RPMI7951 (cell line): ENCODE measurements at places on chromosomes 12 and 14.

GRCh38 chr12:120357104-120357503, 11.9 kb downstream of the MSI1 start:
- DNase-seq: no peak

GRCh38 chr12:45315462-45315861, 99.6 kb downstream of the ANO6 start:
- DNase-seq: no peak

DNA sequence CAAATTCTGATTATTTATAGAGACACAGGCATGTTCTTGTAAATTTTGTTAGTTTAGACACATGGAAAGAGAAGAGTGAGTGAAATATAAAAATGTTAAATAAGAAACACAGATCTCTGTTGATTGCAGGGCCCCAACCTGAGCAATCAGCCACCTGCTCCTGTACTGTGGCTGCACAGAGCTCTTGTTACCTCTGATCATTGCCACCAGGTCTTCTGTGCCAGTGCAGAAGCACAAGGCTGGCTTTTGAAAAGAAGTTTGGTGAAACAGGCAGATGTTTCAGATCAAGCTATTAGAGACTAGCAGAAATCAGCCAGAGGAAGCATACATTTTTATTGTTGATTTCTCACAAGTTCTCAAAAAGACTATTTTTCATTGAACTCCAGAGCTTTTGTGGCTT, 434.1 kb upstream of the OR4E1 start:
- no peak for DNase-seq

DNA sequence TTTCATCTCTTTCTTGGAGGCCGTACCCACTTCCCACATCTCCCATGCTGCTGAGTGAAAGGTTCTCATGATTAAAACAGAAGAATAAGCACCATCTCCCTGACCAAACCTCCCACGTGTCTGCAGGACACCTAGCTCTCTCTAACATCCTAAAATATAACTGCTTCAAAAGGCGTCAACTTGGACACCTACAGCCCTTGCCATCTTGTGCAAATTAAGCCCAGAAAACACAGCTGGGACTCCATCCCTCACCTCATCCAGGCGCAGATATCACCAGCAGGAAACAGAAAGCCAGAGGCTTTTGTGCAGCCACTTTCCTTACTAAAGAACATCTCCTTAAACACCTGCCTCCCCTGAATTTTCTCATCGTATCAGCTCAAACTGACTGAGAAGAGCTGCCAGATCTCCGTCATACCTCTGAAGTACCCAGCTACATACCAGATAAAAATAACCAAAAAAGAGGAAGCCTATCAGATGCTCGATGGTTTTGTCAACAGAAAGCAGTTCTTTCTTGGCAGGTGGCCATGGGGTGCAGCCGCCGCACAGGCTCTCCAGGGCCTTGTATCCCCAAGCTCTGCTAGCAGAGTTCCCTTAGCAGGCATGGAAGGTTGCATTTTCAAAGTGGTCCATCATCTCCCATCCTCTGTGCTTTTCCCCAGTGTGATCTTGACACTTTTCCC, 28.8 kb downstream of the MAP3K9 start:
- no peak for DNase-seq
